ENCODE measurements at places on chromosomes 4 and X.
A peak's percentile ranks its signal among the peaks of the same experiment; 100 is the strongest.

DNA sequence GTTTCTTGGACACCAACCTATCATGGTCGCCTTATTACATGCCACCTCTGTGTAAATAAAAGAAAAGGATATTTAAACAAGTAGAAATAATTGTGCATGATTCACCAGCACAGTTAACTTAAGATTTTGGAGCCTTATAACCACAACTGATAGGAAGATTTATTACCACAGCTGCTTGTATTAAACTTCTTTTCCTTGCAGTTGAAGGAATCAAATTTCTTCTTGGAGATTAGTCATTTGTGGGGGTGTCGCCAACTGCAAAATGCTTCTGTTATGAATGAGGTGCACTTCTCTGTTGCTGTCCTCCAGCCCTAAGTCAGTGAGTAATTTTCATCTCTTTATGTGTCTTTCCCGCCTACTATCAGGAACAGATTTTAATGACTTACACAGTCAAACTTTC is 73.3 kb downstream of the OR13H1 start:
- no peaks in the 10 kb centered on the region for H3K27me3 ChIP-seq
- H3K36me3 ChIP-seq, result no peaks in the 10 kb centered on the region
- no peak overlapping the region for H3K27ac ChIP-seq
- DNase-seq, result no peak
- H3K4me1 ChIP-seq, result no peaks in the 10 kb centered on the region

DNA sequence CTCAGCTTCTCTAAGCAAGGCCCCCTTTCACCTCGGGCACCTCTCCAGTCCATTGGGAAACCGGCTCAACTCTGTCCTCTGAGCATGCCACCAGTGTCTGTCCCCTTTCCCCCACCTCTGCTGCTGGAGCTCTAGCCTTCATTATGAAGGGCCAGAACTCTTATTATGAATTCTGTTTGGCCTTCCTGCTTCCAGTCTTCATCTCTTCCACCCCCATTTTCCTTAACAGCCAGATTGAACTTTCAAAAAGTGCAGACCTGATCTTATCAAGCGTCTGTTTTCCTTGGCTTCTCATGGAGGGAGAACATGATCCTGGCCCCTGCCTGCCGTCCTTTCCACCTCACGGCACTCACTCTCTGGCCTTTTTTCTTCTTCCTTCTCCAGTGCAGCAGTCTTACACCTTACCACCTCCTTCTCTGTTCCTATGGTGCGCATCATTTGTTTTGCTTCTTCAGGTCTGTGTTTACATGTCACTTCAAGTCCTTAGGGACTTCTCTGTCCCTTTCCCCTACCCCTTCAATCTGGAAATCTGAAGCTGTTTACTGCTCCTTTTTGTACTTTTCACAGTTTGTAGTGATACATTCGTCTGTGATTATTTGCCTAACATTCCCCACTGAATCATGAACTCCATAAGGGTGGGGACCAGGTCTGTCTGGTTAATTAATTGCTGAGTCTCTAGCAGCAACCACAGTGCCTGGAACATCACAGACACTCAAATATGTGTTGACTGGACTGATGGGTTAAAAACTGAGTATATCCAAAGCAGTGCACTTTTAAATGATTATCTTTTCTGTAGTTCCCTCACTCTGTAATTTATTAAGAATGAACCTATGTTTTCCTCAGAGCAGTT is 55.8 kb downstream of the FNIP2 start:
- no peak for DNase-seq
- H3K4me3 ChIP-seq, result no peak overlapping the region
- H3K36me3 ChIP-seq, result no peaks in the 10 kb centered on the region
- no peaks in the 10 kb centered on the region for H3K4me1 ChIP-seq
- H3K27me3 ChIP-seq, result no peaks in the 10 kb centered on the region

- peaks cover 5% of the 10 kb centered on the region for H3K4me1 ChIP-seq
- H3K36me3 ChIP-seq, result peaks cover 2% of the 10 kb centered on the region
- DNase-seq, result peak; percentile 77
These were observed 52.2 kb downstream of the EFNB1 start for GRCh38 chrX:68880846-68881552.

GRCh38 chr4:76830964-76831703 is 66.8 kb downstream of the SOWAHB start:
- DNase-seq, result no peak
- no peak overlapping the region for H3K4me3 ChIP-seq
- H3K4me1 ChIP-seq, result no peaks in the 10 kb centered on the region
- no peaks in the 10 kb centered on the region for H3K36me3 ChIP-seq
- H3K27ac ChIP-seq, result no peak overlapping the region
- H3K27me3 ChIP-seq, result no peaks in the 10 kb centered on the region

GRCh38 chr4:91837608-91838029 is 466.1 kb upstream of the GRID2 start:
- H3K27ac ChIP-seq, result no peak overlapping the region
- H3K27me3 ChIP-seq, result no peaks in the 10 kb centered on the region
- peaks cover 5% of the 10 kb centered on the region for H3K36me3 ChIP-seq
- H3K4me1 ChIP-seq, result no peaks in the 10 kb centered on the region

DNA sequence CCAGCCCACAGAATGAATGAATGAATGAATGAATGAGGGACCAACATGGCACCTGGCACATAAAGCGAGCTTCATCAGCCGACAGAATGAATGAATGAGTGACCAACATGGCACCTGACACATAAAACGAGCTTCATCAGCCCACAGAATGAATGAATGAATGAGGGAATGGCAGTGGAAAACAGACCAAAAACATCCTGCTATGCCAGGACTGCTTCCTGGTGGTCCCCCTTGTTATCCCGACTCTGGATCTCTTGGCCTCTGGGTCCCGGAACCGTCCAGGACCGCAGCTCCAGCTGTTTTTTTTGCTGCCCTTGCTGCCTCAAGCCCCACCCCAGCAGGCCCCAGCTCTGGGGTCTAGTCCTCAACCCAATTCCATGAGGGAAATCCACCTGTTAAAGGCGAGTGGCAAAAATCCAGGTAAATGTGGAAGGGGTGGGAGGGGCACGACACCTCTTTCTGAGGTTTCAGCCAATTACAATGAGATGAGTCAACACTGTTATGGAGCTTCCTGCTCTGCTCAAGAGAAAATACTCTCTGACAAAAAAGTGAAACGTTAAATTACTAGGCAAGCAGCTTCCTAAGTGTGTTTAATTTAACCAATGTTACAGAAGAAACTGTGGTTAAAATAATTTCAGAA is 72.0 kb upstream of the MTNR1A start:
- H3K4me3 ChIP-seq, result no peak overlapping the region
- no peaks in the 10 kb centered on the region for H3K27me3 ChIP-seq
- no peaks in the 10 kb centered on the region for H3K4me1 ChIP-seq
- no peak overlapping the region for H3K27ac ChIP-seq

GRCh38 chrX:43808231-43808630 is 74.0 kb downstream of the MAOB start:
- H3K4me3 ChIP-seq, result no peak overlapping the region
- no peaks in the 10 kb centered on the region for H3K4me1 ChIP-seq
- H3K27me3 ChIP-seq, result no peaks in the 10 kb centered on the region
- H3K36me3 ChIP-seq, result no peaks in the 10 kb centered on the region
- no peak overlapping the region for H3K27ac ChIP-seq

- no peaks in the 10 kb centered on the region for H3K4me1 ChIP-seq
- no peak for DNase-seq
- H3K4me3 ChIP-seq, result no peak overlapping the region
These were observed 1249.4 kb upstream of the DIAPH2 start for GRCh38 chrX:95435198-95435597.

- DNase-seq, result no peak
- no peak overlapping the region for H3K4me3 ChIP-seq
- H3K27me3 ChIP-seq, result no peaks in the 10 kb centered on the region
- H3K4me1 ChIP-seq, result no peaks in the 10 kb centered on the region
These were observed 224.5 kb downstream of the PCDH18 start for GRCh38 chr4:137307806-137308205.

DNA sequence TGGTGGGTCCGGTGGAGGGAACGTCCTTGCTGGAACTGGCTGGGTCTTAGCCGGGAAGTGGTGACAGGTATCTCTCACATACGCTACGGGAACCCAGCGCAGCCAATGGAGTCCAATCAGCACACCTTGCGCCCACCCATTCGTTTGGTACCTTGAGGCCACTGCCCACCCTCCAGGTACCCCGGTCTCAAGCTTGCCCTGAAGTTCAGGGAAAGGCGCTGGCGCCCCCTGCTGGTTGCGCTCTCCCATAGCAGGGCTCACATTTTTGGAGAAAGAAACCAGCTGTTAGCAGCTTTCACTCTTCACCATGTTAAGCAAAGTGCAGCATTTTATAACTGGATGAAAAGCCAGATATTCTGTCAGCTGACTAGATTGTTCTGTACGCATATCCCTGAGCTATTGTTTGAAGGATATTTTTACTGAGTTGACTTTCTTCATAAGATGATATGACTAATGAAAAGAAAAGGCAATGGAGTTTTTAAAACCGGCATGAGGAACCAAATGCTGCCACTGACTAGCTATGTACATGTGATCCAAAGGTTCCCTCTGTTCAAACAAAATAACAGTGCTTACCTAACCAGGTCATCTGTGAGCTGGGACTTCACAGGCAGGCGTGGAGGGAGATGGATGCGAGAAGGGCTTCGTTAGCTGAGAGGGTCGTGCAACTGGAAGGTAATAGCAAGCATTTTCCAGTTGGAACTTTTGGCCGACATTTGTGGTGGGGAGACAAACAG is 43.7 kb downstream of the OTOP1 start:
- H3K36me3 ChIP-seq, result no peaks in the 10 kb centered on the region
- peak; percentile 79 for DNase-seq
- no peaks in the 10 kb centered on the region for H3K27me3 ChIP-seq
- no peak overlapping the region for H3K4me3 ChIP-seq

DNA sequence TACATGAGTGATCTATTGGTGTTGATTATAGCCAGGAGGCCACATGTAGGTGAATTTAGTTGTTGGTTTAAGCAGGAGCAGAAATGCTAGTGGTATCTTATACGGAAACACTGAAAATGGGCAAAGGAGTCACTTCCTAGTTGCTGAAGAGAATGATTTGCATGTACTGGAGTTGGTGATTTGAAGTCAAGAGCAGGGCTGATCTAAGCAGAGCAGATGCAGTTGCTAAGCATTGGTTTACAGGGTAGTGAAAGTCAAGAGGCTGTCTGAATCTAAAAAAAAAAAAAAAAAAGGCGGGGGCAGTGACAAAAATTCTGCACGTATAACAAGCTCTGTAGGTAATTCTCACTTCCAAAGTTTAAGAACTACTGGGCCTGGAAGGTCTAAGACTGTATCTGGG is 90.4 kb upstream of the HPRT1 start:
- no peak overlapping the region for H3K27ac ChIP-seq
- no peak overlapping the region for H3K4me3 ChIP-seq
- no peaks in the 10 kb centered on the region for H3K36me3 ChIP-seq
- no peak for DNase-seq

DNA sequence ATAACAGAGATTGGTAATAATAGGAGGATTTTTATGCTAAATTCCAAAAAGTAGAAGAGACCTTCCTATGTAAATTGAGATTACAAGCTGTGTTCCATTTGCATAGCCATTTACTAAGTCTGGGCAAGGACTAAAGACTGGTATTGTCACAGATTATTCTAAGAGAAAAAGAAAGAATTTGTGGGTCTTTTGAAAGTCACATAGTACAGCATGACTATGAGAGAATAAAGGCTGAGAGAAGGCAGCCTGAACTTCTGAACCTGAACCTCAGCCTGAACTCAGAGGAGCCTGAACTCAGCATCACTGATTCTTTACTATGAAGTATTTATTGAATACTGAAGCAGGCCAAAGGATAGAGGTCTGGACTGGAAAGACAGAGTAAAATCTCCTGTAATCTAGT is 297.5 kb downstream of the STPG2 start:
- DNase-seq, result no peak

GRCh38 chrX:148658115-148658730 is 157.8 kb downstream of the AFF2 start:
- no peaks in the 10 kb centered on the region for H3K27me3 ChIP-seq
- no peak for DNase-seq
- no peaks in the 10 kb centered on the region for H3K4me1 ChIP-seq

- DNase-seq, result no peak
- H3K4me3 ChIP-seq, result no peak overlapping the region
- no peaks in the 10 kb centered on the region for H3K27me3 ChIP-seq
These were observed 235.9 kb upstream of the GIMD1 start for GRCh38 chr4:106604319-106605051.

GRCh38 chr4:8771666-8772065 is 100.0 kb downstream of the HMX1 start:
- no peak overlapping the region for H3K4me3 ChIP-seq
- H3K27ac ChIP-seq, result no peak overlapping the region
- no peak for DNase-seq
- no peaks in the 10 kb centered on the region for H3K4me1 ChIP-seq

DNA sequence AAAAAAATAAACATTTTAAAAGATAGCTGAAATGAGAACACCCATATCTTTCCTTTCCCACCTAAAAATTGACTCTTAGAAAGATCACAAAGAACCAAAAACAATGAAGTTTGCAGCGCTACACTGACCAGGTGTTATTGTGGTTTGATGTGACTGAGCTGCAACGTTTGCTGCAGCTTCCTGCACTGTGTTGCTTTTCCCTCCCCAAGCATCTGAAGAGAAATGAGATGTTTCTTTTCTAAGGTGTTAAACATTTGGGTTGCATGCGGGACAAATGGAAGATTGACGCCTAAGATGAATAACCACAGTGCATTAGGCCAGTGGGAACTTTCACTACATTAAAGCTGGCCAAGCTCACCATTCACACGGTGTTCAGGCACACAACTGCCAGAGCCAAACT is 8.9 kb downstream of the LEF1 start:
- peaks cover 2% of the 10 kb centered on the region for H3K4me1 ChIP-seq
- no peak overlapping the region for H3K4me3 ChIP-seq
- H3K36me3 ChIP-seq, result no peaks in the 10 kb centered on the region
- no peak overlapping the region for H3K27ac ChIP-seq

DNA sequence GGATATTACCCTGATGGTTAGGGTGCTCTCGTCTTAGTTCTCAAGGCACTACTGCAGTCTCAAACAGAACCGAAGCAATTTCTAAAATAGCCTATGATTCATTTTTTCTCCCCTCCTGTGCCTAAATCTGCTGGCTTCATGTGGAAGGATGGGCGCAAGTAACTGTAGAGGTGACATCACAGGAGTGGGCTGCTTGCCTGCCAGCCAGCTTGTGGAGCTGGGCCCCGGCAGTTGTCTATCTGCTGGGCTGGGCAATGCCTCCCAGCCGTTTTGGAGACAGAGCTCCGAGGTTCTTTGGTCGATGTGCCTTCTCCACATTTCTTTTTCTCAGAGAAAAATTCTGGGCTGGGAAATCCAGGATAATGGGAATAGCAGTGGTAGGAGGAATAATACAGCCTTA is 34.3 kb upstream of the CITED1 start:
- no peaks in the 10 kb centered on the region for H3K27me3 ChIP-seq
- no peak overlapping the region for H3K4me3 ChIP-seq
- H3K36me3 ChIP-seq, result no peaks in the 10 kb centered on the region
- DNase-seq, result no peak
- no peaks in the 10 kb centered on the region for H3K4me1 ChIP-seq
- H3K27ac ChIP-seq, result no peak overlapping the region

DNA sequence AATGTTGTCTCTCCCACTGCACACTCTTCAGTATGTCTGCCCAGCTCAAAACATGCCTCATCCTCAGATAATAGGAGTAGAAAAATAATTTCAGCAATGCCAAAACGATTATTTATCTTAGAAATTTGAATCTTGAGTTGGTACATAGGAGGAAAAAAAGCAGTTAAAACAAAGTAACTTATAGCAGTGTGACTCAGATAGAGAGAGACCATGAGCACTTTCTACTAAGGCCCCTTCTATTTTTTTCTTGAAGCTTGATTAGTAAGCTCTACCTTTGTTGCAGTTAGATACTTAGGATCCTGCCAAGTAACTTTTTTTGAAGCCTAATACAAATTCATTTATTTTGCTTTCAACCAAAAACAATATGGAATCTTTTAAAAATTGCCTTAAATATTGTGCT is 212.3 kb downstream of the MAD2L1 start:
- no peaks in the 10 kb centered on the region for H3K36me3 ChIP-seq
- H3K27ac ChIP-seq, result no peak overlapping the region
- DNase-seq, result no peak
- no peak overlapping the region for H3K4me3 ChIP-seq
- no peaks in the 10 kb centered on the region for H3K4me1 ChIP-seq

All from H9 (cell line).